ENCODE measurements at places on chromosomes 12 and 14.

DNA sequence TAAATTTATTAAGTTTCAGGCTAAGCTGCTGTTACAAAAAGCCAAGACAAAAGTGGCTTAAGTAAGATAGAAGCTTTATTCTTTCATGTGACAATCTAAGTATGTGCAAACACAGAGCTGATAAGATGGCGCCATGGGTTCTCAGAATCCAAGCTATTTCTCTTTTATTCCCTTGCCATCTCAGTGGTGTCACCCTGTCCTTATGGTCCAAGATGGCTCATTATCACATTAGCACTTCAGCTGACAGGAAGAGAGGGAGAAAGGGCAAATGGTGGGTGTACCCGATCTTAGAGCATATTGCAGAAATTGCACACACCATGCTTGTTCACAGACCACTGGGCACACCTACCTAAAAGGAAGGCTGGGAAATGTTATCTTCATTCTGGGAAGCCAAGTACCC lies 211.7 kb downstream of the TMTC2 start:
- no peak for DNase-seq

- peak; percentile 70 for DNase-seq
These were observed 93.6 kb downstream of the STAB2 start for GRCh38 chr12:103680591-103681141.

- no peak for DNase-seq
These were observed 11.8 kb downstream of the SLC6A12 start for GRCh38 chr12:202081-202731.

DNA sequence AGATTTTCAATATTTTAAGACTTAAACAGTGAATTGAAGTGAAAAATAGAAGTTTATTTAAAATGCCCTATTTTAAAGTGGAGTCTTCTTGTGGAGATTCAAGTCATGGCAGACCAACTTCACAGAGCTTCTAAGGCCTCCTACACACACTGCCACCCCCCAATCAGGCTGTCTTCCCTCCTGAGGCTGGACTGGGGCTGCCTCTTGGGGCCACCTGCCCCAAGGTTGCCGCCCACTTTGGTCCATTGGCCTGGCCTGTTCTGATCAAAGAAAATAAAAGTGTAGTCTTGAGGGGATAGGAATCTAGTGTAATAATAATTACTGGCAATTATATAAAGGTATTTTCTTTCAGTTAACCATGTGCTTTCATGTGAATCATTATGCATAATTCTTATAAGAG lies 1.3 kb downstream of the GOLT1B start:
- no peak for DNase-seq

DNA sequence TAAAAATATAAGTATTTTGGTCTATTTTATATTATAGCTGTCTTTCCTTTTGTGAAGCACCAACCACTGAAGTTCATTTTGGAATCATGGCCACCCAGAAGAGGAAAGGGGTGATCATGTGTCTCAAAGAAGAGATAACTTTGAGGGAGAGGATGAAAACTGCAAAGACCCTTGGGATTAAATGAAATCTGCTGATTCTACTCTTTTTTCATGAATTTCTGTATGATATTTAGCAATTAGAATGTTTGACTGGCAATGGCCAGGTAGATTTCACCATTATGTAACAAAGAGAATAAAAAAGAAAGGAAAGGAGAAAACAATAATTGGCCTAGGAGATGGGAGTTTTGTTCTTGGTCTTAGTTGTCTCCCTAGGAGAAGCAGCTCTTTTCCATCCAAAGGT lies 350.8 kb downstream of the EMP1 start:
- DNase-seq: no peak

DNA sequence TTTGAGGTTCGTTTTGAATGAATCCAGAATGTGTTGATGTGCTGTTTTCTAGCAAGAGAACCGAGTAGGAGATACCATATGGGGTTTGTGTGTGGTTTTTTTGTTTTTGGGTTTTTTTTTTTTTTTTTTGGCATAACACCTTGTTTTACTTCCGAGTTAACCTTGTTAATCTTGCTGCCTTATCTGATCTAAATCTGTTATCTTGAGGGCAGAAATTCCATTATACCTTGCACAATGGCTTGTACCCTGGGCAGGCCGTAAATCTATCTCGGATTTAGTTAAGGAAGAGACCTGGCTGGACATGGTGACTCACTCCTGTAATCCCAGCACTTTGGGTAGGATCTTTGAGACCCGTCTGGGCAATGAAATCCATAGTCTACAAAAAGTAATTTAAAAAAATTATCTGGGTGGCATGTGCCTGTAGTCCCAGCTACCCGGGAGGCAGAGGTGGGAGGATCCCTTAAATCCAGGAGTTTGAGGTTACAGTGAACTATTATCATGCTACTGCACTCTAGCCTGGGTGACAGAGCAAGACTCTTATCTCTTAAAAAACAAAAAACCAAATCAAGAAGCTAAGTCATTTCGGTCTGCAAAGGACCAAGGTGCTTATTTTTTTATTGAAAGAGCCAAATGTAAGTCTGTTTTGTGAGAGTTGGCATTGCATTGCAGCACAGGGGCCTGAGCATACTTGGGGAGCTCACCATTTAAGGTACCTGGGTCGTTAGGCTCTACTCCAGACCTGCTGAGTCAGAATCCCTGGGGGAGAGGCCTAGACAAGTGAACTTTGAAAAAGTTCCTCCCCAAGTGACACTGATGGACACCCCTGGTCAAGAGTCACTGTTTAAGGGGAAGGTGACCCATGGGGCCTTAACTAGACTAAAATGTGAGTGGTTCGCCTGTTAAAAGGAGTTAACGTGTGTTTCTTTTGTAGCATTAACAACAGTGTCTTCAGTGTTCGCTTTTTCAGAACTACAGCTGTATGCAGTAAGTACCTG lies 6.7 kb downstream of the DLST start:
- no peak for DNase-seq

- no peak for DNase-seq
These were observed 11.1 kb downstream of the ACTN1 start for GRCh38 chr14:68968051-68968450.

GRCh38 chr12:47458279-47458678 lies 247.6 kb downstream of the RPAP3 start:
- DNase-seq: no peak

GRCh38 chr12:5177096-5177495 lies 133.4 kb downstream of the KCNA5 start:
- no peak for DNase-seq

- peak; percentile 22 for DNase-seq
These were observed 336.8 kb upstream of the TMTC1 start for GRCh38 chr12:30120522-30120921.

GRCh38 chr14:86540636-86541247 lies 1010.8 kb downstream of the FLRT2 start:
- no peak for DNase-seq

- no peak for DNase-seq
These were observed 24.4 kb upstream of the DUSP16 start for GRCh38 chr12:12586879-12587675.

- DNase-seq: no peak
These were observed 26.2 kb upstream of the KTN1 start for GRCh38 chr14:55553791-55554190.

DNA sequence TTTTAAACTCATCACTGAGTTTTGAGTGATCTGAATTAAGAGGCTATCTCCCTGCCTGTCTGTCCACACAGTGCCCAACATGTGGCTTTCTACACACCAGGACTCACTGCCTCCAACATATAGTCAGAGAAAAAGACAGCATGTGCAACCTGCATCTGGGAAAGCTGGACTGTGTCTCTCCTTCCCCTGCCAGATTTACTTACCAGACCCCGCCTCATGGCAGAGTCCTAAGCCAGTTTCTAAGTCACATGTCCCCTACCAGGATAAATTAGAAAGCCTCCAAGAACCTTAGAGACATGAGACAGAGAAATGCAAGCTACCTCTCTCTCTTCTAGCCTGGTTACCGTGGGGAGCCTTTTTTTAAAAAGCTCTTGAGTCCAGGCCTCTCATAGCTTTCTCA lies 2.7 kb upstream of the HDAC7 start:
- DNase-seq: no peak

GRCh38 chr12:54017878-54018467 lies 9.2 kb downstream of the HOXC8 start:
- peak; percentile 71 for DNase-seq

GRCh38 chr12:51827925-51828818 lies 20.3 kb downstream of the FIGNL2 start:
- DNase-seq: peak; percentile 46

DNA sequence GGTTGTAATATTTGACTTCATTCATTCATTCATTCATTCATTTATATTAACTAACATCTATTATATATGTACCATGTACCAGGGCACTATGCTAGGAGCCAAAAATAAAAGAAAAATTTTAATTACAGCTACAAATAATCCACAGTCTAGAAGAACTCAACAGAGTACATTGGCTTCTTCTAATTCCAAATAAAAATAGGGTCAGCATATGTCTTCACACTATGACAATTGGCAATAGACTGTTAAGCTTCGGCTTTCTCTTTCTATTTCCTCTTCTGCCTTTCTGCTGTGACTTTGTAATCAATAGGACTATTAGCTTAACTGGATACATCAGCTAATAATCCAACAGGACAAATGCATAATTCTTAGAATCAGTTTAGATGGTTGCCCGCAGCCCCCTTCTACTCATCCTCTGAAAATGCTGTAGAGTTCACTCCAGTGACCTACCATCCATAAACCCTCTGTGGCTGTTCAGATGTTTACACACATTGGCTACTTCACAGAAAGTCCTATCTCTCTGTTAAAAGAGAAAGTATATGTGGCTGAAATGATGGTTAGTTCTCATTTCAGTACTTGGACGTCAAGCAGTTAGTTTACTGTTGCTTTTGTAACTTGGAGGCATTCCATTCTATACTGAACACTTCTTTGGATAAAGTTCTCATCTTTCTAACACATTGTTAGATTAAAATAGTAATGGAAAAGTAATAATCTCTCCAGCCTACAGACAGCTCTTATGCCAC lies 445.5 kb upstream of the GARIN6 start:
- no peak for DNase-seq

All from cardiac muscle cell (in vitro differentiated cells and primary cell).